Mononuclear cell (primary cell): ENCODE measurements at places on chromosomes 7 and 10. TPM values are rescaled to one million over a fixed set of nuclear protein-coding genes. Genes with fewer than 3 reads are reported as not detected.

RADIL gene
- not detected for total RNA-seq

OR2A42 gene
- total RNA-seq = 0.10 TPM

KCNIP2 gene
- total RNA-seq = 4.1 TPM

NPY4R2 gene
- total RNA-seq = not detected

CFAP46 gene
- under 0.01 TPM for total RNA-seq

ADIRF gene
- not detected for total RNA-seq

NUDT13 gene
- total RNA-seq = 0.42 TPM

LIPJ gene
- total RNA-seq = not detected

MASTL gene
- total RNA-seq = 26.8 TPM

PODXL gene
- 0.21 TPM for total RNA-seq

CCDC7 gene
- 136 TPM for total RNA-seq

PON1 gene
- total RNA-seq = not detected

MPP7 gene
- total RNA-seq = 24.5 TPM

LRRC4 gene
- total RNA-seq = 1.3 TPM

GBX1 gene
- not detected for total RNA-seq

OR9A2 gene
- not detected for total RNA-seq
